ENCODE measurements at places on chromosomes 1 and 21.

DNA sequence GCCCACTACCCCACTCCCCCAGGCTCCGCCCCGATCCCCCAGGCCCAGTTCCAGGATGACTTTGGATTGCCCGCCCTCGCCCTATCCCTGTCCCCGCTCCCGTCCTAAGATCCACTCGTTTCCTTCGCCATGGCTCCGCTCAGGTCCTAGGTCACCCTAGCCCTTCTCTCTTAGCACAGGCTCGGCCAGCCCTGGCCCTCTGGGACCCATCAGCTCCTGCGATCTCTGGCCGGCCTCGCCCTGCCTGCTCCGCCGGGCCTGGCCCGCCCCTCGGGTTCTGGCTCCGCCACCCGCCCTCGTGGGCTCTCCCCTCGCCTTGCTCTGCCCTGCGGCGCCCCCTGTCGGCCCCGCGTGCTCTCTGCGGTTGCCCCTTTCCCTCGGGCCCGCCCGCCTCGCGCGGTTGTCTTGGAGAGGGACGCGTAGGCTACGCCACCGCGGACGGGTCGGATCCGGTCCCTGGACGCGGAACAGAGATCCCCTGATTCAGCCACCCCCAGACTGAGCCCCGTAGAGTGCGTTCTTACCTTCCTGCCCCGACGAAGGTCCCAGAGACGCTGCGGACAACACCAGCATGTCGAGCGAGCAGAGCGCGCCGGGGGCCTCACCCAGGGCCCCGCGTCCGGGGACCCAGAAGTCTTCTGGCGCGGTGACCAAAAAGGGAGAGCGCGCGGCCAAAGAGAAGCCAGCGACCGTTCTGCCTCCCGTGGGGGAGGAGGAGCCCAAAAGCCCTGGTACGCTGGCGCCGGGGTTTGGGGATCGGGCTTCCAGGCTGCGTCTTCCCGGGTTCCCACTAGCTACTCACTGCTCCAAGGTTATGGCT is at the start of gene LRRC71:
Gene LRRC71, plus strand, starts transcription at position 400 of the 820 bp plus-strand sequence. Its CDS starts 172 bp downstream, at position 572.
- peak; percentile 70 for DNase-seq

- no peak for DNase-seq
Observed at GRCh38 chr1:233107130-233107660, 156.8 kb downstream of the NTPCR start.

DNA sequence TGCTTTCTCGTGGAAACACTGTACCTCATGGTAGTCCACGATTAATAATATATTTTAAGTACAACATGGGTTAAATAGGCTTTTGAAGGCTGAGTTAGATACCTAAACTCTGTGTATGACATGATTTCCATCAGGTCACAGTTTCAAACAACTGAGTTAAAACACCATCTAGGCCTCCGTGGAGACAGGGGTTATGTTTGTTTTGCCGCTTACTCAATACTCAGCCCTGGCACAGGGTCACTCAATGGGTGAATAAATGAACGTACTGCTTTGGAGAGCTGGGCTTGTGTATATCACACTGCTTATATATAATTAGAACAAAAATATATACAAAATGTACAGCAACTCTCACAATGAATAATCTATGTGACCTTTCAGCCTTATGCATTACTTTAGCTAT is 72.5 kb downstream of the PLPPR5 start:
- no peak for DNase-seq

- DNase-seq: peak; percentile 13
Observed at GRCh38 chr1:211469938-211470529, 21.9 kb downstream of the RD3 start.

GRCh38 chr1:214002472-214002871 is 14.7 kb downstream of the PROX1 start:
- DNase-seq: no peak

GRCh38 chr1:29426701-29427279 is 190.5 kb downstream of the PTPRU start:
- DNase-seq: no peak

- no peak for DNase-seq
Observed at GRCh38 chr1:16946646-16947045, 24.9 kb downstream of the CROCC start.
